ENCODE measurements at places on chromosomes 5 and 9.

DNA sequence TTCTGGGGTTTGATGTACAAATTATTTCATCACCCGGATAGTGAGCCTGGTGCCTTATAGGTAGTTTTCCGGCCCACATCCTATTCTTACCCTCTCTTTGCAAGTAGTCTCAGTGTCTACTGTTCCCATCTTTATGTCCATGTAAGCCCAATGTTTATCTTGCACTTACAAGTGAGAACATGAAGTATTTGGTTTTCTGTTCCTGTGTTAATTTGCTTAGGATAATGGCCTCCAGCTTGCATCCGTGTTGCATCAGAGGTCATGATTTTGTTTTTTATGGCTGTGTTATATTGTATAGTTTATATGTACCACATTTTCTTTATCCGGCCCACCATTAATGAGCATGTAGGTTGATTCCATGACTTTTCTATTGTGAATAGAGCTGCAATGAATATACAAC lies 136.5 kb downstream of the PRR16 start:
- no peak for DNase-seq

GRCh38 chr5:159655757-159656409 lies 260.4 kb upstream of the ADRA1B start:
- DNase-seq, result no peak

DNA sequence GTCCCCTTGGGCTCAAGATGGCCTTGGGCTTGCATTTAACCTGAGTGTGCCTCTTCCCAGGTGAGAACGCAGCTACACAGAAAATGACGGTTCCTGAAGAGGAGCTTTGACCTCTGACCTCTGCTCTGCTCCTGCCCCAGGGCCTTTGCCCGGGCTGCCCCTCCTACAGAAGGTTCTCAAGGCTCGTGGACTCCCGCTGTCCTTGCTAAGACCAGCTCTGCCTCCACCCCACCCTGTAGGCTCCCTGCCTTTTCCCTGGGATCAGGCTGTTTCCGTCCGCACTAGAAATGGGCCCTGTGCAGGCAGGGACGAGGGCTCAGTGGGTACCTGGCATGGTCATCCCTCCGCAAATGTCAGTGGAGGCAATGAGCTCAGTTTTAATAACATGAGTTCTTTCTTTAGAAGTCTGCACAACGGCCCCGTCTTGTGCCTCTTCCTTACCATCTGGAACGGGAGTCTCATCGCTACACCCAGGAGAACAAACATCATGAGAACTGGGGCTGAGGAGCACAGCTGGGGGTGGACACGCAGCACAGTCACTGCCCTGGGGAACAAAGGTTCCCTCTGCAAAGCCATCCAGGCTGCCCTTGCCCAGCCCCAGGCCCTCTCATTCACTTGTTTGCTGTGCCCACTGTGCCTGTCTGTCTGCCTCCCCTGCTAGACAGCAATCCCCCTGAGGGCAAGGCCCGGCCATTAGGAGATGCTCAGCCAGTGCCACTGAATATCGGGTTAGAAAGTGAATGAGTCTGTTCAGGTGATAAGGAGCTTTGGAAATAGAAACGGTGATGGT lies 26.7 kb upstream of the LPCAT1 start:
- DNase-seq, result no peak

DNA sequence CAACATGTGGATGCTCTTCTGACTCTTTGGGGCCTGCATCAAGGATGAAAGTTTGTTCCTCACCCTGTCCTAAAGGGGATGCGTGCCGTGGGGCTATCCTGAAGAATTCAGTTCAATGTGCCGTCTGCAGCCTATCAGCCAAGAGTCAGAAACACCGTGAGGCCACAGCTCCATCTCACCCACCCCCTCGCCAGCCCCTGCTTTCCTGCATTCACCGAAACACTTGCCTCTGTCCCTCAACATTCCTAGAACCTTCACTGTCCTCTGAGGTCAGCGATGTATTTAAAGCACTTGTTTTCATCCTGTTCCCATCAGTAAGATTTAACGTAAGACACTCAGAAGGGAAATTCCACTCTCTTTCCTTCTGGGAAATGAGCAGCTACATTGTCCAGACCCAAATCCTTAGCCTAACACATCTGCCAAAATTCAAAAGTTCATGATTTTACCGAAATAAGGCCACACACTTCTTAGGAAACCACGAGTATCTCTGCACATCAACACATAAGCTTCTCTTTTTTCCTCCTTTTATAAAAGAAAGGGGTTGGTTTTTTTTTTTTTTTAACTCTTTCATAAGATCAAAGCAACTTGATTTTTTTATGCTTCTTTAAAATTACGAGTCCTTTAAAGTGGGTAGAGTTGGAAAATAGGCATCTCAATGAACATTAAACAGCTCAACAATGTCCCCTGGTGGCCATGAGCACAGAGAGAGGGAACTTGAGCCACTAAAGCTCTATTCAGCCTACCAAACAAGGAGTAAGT lies 100.7 kb downstream of the SUSD1 start:
- DNase-seq, result peak; percentile 49

GRCh38 chr5:15539951-15540350 lies 40.0 kb downstream of the FBXL7 start:
- DNase-seq, result no peak

Measured in activated T-cell treated with anti-CD3 and anti-CD28 coated beads for 48 hours (primary cell).